ENCODE measurements at places on chromosomes 4 and X.

DNA sequence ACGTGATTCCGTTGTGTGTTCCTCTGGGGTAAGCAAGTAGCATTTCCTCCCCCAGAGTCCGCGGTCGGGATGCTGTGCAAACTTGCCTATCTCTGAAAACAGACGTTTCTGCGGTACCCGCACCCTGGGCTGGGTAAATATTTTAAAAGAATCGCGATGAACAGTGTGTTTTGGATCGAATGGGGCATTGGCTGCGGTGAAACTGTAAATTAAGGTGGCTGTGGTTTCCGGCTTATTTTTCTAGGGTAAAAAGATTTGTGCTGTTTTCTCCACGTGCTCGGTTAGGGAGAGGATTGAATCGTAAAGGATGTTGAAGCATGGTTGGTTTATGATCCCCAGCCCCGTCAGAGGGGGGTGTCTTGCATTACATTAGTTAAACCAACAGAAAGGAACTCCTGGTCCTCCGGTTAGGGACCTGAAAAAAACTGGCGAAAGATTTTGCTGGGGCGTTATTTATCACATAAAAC is 1.2 kb downstream of the HHIP start:
- peak; percentile 63 for DNase-seq

GRCh38 chr4:185744488-185744862 is 67.5 kb downstream of the SORBS2 start:
- DNase-seq: no peak

GRCh38 chr4:53721263-53721662 is 130.0 kb upstream of the LNX1 start:
- no peak for DNase-seq

DNA sequence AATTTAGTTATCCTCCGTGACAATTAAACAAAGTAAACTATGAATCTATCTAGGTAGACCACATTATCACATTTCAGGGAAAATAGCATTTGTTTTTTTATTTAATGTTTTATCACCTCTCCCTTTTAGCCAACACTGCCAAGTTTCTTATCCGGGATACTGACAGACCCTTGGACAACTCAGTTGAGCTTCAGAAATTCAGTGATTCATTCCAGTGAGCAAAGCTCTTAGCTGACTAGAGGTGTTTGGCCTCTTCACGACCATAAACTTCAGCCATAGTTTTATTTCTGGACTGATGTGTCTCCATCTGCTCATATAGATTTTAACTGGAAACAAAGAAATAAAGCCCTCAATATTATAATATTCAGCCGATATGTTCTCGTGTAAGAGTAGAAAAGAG is 15.2 kb downstream of the SLITRK2 start:
- no peak for DNase-seq

DNA sequence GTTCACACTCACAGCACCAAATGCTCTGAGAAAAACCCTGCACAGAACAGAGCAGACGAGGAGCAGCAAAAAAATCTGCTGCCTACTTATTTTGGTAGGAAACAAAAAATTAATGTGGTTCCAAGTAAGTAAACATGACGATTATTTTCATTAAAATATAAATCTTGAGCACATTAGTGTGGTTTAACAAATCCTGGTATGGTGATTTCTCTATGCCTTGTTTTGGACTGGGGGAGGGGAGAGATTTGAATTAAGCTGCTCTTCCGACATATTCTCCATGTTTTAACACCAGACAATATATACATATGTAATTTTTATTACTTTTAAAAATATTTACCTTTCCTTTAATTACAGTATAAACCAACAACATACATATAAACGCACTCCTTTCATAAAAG is 1.8 kb downstream of the CAMK2D start:
- peak; percentile 35 for DNase-seq

DNA sequence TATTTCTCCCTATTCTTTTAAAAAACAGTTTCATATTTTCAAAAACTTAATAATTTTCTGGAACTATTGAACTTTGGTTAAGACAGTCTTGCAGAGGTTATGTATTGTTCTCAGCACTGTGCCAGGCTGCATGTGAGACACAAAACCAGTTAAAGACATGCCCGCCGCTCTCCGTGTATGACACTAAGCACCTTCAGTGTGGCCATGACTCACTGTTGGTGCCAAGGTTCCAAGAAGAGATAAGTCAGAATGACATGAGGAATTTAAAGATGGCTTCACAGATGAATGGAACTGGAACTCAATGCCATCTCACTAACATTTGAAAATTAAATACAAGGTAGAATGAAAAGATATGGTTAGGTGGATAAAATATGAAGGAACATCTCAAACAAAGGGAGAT is 525.5 kb upstream of the ZFP42 start:
- DNase-seq: no peak

GRCh38 chr4:151940291-151940690 is 179.5 kb upstream of the GATB start:
- no peak for DNase-seq

DNA sequence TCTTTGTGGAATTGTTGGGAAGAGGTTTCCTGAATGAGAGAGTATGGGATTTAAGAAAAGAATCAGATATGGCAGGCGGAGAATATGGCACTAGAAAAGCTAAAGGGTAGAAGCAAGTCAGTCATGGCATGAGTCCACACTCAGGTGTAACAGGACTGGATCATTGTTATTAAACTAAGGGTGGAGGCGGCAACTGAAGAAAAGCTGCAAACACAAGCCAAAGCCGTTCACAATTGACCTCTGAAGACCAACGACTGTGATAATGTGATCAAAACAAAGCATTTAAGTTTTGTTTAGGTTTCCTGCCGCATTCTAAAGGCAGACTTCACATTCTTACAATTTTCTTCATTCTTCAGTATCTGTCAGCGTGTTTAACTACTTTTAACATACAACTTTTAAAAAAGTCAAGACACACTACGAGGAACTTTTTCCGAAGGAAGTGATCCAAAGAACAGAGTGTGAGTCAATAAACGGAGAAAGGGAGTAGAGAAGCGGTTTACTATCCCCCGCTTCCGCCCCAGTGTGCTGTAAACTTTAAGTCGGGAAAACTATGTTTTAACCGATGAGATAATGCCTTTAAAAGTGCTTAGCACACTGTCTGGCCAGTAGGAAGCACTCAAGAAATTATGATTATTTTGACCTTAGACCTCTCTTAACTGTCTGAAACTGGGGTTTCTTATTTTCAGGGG is 909 bp upstream of the SLAIN2 start:
- DNase-seq: no peak

Measured in HAP-1 (cell line).